LHCN-M2 (cell line): ENCODE measurements at places on chromosomes 3 and 15. TPM values are rescaled to one million over a fixed set of nuclear protein-coding genes. Genes with fewer than 3 reads are reported as not detected.

GRCh38 chr3:56655709-56656108 is 27.4 kb downstream of the TASOR start:
- no peak for DNase-seq

The SIN3A gene
- 21.5 and 26.9 TPM in 2 replicates for total RNA-seq

DNA sequence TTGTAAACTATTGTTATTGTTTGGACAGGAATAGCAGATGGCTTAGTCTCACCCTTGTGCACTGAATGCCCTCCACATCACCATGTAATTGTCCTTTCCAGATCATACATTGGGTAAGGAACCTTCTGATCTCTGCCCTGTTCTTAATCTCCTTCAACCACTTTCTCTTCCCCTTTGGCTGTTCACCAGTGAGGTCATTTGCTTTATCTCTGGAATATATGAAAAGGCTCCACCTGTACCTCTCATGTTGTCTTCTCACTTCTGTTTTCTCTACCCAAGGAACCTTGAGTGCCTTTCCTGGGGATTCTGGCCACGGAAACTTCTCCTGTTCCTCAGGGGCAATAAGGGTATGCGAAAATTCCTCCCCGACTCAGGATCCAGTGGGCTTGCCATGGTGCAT is 28.5 kb downstream of the MCTP2 start:
- DNase-seq = no peak

DNA sequence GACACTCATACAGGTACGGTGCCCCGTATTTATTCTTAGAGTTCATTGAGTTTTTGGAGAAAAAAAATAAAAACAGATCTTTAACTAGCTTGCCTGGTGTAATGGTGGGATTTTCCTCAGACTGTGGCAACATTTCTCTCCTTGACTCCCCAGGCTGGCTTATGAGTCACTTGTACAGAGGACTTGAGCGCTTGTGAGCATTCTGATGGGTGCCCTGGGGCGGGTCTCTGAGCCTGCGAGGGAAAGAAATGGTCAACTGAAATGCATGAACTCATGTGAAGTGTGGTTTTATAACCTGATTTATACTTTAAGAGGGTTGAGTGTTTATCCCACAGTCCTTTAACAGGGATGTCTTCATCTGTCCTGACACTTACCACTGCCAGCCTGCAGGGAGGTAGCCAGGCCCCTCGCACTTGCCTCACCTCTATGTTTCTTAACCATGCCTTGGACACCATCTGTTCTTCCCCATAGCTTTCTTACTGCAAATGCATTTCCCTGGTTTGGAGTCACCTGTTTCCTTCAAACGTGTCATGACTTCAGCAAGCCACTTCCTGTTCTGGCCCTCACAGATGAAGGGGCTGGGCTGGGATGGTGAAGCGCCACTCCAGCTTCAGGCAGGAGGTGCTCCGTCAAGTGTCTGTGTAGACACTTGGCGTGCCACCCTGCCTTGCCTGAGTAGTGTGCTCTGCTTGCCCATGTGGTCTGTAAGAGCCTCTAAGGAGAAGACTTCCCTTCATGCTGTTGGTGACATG is 118.7 kb downstream of the PDE8A start:
- no peak for DNase-seq

- DNase-seq = no peak
These were observed 77.0 kb upstream of the PLSCR5 start for GRCh38 chr3:146682171-146682570.

- DNase-seq = peak; percentile 57
These were observed 48.6 kb upstream of the TEX264 start for GRCh38 chr3:51622413-51622812.

GRCh38 chr15:55255714-55256113 is 33.9 kb downstream of the RAB27A start:
- no peak for DNase-seq

The MYZAP gene
- 0.06 TPM in 1 of 2 replicates, not detected in the other for total RNA-seq
